ENCODE measurements at places on chromosomes 11 and 22.

DNA sequence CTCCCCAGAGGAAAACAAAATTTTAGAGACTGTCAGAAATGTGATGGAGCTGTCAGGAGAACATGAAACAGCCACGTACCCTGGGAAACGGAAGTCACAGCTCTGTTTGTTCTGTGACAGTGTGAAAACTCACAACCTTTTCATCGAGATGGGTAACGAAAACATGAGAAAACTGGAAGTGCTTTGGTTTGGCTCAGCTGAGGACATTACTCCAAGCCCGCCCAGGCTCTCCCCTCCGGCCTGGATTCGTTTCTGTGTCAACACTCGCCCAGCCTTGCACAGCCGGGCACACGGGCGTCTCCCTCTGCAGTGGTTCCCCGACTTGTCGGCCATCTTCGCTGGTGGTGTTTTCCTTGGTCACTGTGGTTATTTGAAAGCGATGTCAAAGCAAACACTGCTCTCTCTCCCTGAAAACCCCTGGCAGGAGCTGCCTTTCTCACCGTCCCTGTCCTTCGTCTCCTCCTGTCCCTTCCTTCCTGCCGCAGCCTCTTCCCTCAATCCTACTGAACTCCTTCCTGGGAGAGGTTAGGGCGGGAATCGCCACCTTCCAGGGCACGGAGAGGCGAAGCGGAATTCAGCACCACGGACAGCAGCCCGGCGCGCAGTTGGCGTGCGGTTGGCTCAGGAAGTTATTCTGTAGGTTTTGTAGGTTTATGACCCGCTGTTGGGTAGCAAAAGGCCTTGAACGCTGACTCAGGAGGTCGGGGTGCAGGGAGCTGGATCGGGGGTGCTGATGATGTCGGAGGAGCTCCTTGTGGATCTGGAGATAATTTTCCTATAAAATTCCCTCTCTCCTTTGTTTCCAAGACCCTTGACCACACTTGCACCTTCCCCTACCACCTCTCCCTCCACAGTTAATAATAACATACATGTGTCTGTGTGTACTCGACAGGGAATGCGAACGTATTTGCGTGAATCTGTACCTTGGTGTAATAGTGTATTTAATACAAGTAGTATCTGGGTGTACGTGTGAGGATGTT lies 13.1 kb upstream of the RPS19BP1 start:
- DNase-seq = no peak

DNA sequence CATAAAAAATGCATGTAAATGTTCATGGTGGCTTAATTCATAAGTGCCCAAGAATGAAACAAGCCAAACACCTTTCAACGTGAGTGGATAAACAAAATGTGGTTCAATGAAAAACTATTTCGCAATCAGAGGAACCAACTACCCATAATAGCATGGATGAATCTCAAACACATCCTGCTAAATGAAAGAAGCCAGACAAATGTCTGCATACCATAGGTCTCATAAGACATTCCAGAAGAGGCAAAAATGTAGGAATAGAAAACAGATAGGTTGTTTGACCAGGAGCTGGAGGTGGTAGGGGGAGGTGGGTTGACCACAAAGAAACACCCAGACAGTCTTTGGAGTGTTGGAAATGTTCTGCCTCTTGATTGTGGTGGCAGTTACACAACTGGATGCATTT lies 13.2 kb upstream of the OSBPL5 start:
- no peak for DNase-seq

- no peak for DNase-seq
These were observed 17.7 kb upstream of the C11orf24 start for GRCh38 chr11:68289456-68289855.

DNA sequence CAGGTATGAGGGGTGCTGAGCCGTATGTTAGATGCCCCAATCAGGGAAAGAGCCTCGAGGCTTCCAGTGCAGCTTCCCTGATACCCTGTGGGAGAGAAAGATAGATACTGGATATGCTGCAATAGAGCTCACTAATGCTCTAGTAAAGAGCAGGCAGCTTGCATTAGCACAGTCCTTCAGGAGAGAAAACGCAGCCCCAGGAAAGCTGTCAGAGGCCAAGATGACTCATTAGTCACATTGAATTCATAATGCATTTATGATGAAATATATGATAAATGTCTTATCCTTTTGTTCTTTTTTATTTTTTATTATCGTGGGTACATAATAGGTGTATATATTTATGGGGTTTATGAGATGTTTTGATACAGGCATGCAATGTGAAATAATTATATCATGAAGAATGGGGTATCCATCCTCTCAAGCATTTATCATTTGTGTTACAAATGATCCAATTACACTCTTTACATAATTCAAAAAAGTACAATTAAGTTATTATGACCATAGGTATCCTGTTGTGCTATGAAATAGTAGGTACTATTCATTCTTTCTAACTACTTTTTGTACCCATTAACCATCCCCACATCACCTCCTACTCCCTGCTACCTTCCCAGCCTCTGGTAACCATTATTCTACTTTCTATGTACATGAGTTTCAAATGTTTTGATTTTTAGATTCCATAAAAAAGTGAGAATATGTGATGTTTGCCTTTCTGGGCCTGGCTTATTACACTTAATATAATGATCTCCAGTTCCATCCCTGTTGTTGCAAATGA lies 94.5 kb upstream of the TOP3B start:
- no peak for DNase-seq

GRCh38 chr11:17646451-17647145 lies 72.8 kb upstream of the MYOD1 start:
- no peak for DNase-seq

GRCh38 chr11:113773092-113773415 lies 438 bp downstream of the ZW10 start:
- DNase-seq = no peak

GRCh38 chr11:106482917-106483785 lies 405.7 kb downstream of the AASDHPPT start:
- no peak for DNase-seq

GRCh38 chr22:19961201-19961580 lies 19.6 kb upstream of the TXNRD2 start:
- no peak for DNase-seq

DNA sequence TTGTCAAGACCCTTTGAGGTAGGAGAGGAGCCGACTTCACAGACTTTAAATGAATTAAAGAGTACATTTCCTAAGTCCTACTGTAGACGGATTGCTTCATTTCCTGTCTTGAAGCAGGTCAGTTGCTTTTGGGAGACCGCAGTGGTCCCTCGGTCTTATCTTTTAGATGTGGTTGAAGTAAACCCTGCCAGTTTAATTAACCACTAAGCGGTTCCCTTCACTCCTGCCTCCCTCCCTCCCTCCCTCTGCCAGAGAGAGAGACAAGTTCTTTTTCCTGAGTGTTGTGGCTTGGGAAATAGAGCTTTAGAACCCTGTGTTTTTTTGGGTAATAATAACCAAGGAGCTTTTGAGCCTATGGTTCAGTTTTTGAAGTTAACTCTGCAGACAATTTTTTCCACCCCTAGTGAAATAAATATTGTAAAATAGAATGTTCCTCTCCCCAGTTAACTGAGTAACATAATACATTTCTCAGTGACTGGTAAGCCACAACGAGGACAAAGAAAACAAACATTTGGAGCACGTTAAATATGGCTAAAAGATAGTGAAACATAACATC lies 147.5 kb downstream of the LDLRAD3 start:
- DNase-seq = no peak

GRCh38 chr22:47094861-47095330 lies 332.4 kb downstream of the TBC1D22A start:
- DNase-seq = no peak

GRCh38 chr11:112613051-112613972 lies 347.9 kb upstream of the NCAM1 start:
- no peak for DNase-seq

DNA sequence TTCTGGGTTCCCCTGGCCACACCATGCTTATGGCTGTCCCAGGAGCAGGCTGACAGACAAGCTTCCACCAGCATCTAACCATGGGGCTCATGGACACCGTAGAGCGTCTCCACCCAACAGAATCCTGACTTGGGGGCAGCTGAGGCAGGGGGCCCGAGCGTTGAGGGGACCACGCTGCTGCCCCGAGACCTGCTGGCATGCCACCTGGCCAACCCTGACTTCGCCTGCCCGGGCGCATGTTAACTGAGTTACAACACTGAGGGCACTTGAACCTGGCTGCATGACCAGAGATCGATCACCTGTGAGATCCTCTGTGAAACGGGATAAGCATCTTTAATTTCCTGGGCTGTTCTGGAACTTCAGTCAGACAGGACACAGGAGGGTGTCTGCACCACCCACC lies 13.7 kb downstream of the PPM1F start:
- no peak for DNase-seq

GRCh38 chr11:12242966-12243365 lies 132.6 kb downstream of the MICAL2 start:
- DNase-seq = no peak

- DNase-seq = no peak
These were observed 71.5 kb downstream of the SIK3 start for GRCh38 chr11:117026593-117027330.
